ENCODE measurements at places on chromosomes 12 and 14.

- no peaks in the 10 kb centered on the region for H3K4me1 ChIP-seq
- no peaks in the 10 kb centered on the region for H3K36me3 ChIP-seq
- no peak overlapping the region for H3K4me3 ChIP-seq
These were observed 35.8 kb upstream of the LTBP2 start for GRCh38 chr14:74647678-74648461.

DNA sequence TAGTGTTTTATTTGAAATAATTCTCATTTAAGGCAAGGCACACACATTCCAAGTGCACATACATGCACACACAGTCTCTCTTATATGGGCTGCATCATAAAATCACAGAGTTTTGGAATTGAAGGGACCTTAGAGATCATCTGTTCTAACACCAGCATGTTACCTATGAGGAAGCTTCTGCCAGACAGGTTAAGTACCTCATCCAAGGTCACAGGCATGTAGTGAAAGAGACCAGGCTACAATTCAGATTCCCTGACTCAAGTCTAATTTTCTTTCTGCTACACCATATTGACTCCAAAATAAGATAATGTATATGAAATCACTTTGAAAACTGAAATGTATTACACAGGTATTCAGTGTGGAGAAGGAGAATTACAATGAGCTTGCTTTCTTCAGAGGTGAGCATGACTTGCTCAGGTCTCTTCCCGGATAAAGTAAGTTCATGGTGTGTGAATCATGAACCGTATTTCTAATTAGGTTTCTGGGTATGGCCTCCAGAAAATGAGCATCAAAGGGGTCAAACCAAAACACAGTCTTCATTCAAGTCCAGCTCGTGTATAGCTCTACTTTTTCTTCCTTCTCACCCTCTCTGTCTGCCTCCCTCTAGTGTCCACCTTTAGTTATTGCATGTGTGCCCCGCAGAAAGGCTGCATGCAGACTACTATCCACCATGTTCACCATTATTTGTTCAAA, 411.9 kb downstream of the FUT8 start:
- DNase-seq, result no peak
- no peaks in the 10 kb centered on the region for H3K27me3 ChIP-seq
- H3K27ac ChIP-seq, result no peak overlapping the region
- H3K4me1 ChIP-seq, result no peaks in the 10 kb centered on the region
- no peaks in the 10 kb centered on the region for H3K36me3 ChIP-seq

DNA sequence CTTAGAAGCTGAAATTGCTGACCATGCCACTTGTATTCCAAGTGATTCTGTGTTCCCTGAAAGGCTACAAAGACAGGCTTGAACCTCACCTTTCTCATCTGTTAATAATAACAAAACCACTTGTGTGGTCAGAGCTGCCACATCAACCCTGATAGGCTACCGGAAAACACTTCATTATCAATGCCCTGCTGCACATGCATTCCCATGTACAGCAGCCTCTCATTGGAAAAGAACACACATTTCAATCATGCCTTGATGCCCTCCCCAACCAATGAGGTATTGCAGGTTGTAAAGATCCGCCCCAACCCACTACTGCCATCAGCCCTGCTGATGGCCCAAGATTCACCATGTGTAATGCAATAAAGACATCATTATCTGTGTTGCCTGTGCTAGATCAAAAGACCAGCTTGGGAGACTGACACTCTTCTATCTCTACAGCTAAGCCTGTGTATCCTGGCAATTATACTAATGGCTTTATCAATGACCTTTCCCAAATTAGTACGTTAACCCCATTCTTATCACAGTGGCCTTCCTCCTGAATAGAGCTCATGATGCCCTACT, 2.8 kb downstream of the GPR19 start:
- no peak for DNase-seq
- no peak overlapping the region for H3K4me3 ChIP-seq
- H3K4me1 ChIP-seq, result peaks cover 8% of the 10 kb centered on the region
- H3K27ac ChIP-seq, result no peak overlapping the region

DNA sequence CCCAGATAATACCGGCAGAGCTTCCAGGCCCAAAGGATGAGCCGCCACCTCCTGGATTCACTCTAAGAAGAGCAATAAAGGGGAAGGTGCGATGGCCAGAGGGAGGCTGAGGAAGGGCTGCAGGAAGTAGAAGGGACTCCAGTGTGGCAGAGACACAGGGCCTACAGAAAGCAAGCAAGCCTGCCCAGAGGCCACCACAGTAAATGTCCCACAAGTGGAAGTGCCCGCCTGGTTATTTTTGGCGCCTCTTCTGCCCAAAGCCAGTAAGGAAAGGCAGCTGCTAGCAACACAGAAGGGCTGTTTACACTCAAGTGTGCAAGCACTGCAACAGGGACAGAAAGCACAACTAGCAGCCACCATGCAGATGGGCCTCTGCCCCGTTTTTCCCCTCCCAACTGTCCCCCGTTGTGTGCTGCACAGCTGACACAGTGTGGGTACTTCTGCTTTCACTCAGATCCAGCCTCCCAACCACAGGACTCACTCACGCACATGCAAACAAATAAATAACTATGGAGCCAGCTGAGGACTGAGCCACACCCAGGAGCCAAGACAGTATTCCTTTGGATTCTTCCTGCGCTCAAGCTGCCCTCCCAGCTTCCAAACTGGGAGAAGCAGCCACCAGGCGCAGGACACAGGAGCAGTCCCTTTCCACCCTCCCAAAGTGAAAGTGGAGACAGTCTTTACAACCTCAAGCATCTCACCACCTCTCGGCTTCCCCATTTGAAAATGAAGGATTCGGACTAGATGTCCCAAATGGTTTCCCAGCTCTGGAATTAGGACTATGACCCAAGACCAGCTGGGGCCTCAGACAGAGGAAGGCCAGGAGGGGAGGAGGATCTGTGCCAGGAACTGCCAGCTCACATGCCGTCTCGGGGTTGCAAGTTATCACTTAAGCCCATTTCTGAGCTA, 40.0 kb upstream of the PNMA1 start:
- H3K27ac ChIP-seq, result peak overlapping the region; percentile 99
- H3K27me3 ChIP-seq, result no peaks in the 10 kb centered on the region
- no peak for DNase-seq

GRCh38 chr12:5102806-5103205, 59.1 kb downstream of the KCNA5 start:
- DNase-seq, result no peak
- no peak overlapping the region for H3K4me3 ChIP-seq
- no peak overlapping the region for H3K27ac ChIP-seq
- H3K4me1 ChIP-seq, result no peaks in the 10 kb centered on the region
- H3K27me3 ChIP-seq, result no peaks in the 10 kb centered on the region

DNA sequence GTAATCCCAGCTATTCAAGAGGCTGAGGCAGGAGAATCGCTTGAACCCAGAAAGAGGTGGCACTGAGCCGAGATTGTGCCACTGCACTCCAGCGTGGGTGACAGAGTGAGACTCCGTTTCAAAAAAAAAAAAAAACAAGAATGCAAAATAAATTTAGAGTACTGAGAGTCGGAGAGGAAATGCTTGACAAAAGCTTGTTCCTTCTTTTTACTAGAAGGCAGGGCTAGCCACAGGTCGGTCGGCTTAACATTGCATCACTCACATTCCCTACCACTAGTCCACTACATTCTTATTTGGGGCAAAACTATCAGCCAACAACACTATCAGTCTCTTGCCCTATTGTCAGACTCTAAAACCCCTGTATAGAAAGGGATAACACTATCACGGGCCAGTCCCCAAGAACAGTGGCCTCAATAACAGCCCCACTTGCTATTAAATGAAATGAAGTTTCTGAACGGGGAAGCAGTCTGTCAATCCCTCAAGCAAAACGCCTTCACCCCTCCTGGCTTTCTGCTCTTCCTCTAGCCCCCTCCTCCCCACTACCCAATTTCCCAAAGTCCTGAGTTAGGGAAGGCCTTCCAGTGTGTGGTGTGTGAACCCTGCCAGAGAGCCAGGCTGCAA, 1.0 kb downstream of the RNF41 start:
- peak overlapping the region; percentile 81 for H3K4me3 ChIP-seq
- no peak for DNase-seq
- peak overlapping the region; percentile 98 for H3K27ac ChIP-seq
- H3K36me3 ChIP-seq, result peaks cover 10% of the 10 kb centered on the region

DNA sequence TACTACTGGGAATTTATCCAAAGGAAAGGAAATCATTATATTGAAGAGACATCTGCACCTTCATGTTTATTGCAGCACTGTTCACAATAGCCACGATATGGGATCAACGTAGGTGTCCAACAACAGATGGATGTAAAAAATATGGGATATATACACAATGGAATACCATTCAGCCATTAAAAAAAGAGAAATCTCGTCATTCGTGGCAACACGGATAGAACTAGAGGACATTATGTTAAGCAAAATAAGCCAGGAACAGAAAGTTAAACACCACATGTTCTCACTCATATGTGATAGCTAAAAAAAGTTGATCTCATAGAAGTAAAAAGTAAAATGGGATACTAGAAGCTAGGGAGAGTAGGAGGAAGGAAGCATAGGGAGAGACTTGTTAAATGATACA, 82.9 kb upstream of the CLMN start:
- H3K4me1 ChIP-seq, result no peaks in the 10 kb centered on the region
- H3K27me3 ChIP-seq, result no peaks in the 10 kb centered on the region
- H3K27ac ChIP-seq, result no peak overlapping the region

DNA sequence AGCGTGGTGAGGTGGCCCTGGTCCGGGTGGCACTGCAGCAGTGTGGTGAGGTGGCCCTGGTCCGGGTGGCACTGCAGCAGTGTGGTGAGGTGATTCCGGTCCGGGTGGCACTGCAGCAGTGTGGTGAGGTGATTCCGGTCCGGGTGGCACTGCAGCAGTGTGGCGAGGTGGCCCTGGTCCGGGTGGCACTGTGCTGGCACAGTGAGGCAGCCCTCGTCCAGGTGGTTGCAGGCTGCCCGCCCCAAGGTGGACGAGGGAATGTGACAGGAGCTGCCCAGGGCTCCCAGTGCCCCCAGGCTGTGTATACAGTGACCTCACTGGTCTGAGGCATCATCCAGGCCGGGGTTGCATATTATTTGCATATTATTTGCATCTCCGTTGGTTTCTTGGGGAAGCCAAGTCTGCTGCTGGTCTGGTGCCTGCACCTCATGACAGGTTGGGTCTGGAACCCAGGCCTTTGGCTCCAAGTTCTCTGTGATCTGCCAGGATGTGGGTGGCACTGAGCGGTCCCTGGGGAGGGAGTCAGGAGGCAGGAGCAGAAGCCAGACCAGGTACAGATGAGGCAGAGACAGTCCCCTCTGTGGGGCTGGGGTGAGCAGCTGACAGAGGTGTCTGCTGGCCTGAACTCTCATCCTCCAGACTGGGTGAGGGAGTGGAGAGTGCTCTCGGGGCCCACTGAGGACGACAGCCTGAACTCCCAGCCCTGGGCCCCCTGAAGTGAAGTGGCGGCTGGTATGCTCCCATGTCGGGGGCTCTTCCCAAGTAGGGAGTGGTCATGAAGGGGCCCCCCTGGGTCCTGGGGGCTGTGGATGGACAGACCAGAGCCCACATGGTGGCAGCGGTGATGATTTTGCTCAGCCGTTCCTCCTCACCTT, 79.3 kb downstream of the KIF26A start:
- H3K4me1 ChIP-seq, result no peaks in the 10 kb centered on the region
- H3K36me3 ChIP-seq, result no peaks in the 10 kb centered on the region
- DNase-seq, result no peak

DNA sequence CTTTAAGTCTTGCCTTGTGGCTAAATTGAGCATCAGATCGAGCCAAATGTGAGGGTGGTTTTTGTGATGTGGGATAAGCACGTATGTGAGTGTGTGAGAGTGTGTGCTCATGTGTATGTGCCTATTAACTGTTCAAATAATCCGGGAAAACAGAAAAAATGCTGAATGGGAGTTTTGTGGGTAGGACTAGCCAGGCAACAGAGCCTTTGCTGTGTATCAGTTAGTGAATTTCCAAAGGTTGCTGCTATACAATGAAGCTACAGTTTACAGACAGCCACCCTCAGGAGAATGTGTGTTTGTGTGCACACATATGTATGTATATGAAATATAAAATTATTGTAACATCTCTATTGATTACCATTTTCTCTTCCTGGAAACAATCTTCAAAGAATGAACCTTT, 154.0 kb downstream of the SOX5 start:
- H3K4me3 ChIP-seq, result no peak overlapping the region
- H3K36me3 ChIP-seq, result no peaks in the 10 kb centered on the region
- DNase-seq, result no peak
- no peaks in the 10 kb centered on the region for H3K4me1 ChIP-seq
- H3K27ac ChIP-seq, result no peak overlapping the region

DNA sequence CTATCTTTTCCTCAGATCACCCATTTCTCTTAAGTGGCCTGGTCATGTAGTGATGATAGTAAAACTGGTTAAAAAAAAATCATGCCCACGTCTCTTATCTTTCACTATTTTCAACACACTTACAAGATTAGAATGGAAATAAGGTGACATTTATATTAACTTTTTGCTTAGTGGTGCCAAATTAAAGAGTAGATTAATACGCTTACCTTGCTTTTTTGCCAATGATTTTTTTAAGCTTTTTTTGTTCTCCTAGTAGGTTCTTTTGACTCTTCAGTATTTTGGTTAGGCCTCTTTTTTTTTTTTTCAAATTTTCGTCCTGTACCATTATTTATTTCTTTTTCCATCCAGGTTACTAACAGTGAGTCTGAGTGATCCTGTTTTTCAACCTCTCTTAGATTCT, 147.9 kb downstream of the PTCSC3 start:
- no peak overlapping the region for H3K27ac ChIP-seq
- no peaks in the 10 kb centered on the region for H3K27me3 ChIP-seq
- no peaks in the 10 kb centered on the region for H3K36me3 ChIP-seq
- no peak overlapping the region for H3K4me3 ChIP-seq
- no peaks in the 10 kb centered on the region for H3K4me1 ChIP-seq
- no peak for DNase-seq

- H3K27ac ChIP-seq, result no peak overlapping the region
- no peak overlapping the region for H3K4me3 ChIP-seq
These were observed 7.8 kb downstream of the KRT76 start for GRCh38 chr12:52769354-52769753.

DNA sequence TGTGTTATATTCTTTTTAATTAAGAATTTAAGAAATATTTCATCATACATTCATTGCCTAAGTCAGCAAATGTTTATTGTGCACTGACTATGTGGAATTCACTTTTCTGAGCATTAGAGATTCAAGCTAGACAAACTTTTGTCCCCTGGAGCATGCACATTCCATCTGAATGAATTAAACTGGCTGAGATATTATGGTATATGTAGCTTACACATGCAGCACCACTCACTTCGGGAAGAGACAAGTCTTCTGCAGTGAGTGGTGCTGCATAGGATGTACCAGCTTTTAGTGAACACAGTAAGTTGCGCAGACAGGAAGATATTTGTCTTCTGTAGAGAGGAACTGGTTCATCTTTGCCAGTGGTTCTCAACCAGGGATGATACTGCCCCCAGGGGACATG, 318.4 kb downstream of the SYT1 start:
- H3K27ac ChIP-seq, result no peak overlapping the region
- H3K36me3 ChIP-seq, result no peaks in the 10 kb centered on the region
- H3K27me3 ChIP-seq, result no peaks in the 10 kb centered on the region
- DNase-seq, result no peak

- no peak for DNase-seq
- peak overlapping the region; percentile 55 for H3K4me3 ChIP-seq
- H3K27ac ChIP-seq, result peak overlapping the region; percentile 87
- no peaks in the 10 kb centered on the region for H3K27me3 ChIP-seq
- peaks cover 9% of the 10 kb centered on the region for H3K4me1 ChIP-seq
These were observed 1.6 kb downstream of the RHOJ start for GRCh38 chr14:63205866-63206265.

All from right atrium auricular region (tissue), 2 donors.